ENCODE measurements at places on chromosomes 6 and 20. TPM values are rescaled to one million over a fixed set of nuclear protein-coding genes. Genes with fewer than 3 reads are reported as not detected.

GRCh38 chr20:48025661-48026060 is 240.4 kb upstream of the SULF2 start:
- DNase-seq, result no peak

DNA sequence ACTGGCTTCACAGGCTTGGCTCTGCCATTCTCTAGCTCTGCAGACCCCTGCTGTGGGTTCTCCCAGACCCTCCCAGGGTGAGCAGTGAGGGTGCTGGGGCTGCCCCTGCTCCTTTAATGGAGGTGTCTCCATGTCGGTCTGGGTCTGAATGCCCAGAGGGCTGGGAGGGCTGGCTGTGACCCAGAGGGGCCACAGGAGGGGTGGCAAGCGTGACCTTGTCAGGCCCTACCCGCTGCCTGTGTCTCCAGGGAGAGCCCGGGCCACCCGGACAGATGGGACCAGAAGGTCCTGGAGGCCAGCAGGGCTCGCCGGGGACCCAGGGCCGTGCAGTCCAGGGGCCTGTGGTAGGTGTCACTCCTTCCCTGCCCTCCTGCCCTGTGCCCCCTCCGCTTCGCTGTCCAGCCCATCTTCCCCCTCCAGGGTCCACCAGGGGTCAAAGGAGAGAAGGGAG is 32.1 kb downstream of the COL20A1 start:
- DNase-seq, result peak; percentile 68

DNA sequence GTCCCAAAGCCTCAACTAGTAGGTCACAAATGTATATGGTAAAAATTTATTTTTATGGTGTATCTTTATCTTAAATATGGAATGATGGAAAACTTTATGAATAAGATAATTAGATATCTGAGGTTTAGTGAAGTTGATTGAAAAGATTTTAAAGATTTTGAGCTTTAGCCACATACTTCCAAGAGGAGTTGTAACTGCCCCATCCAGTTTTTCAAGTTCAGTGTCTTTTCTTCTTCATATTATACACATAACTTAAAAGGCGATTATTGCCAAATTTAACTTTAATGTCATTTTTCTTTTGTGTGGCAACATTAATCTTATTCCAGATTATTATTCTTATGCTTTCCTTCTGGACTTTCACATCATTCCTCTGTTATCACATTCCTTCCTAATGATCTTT is 266.4 kb downstream of the TINAG start:
- DNase-seq, result no peak

DNA sequence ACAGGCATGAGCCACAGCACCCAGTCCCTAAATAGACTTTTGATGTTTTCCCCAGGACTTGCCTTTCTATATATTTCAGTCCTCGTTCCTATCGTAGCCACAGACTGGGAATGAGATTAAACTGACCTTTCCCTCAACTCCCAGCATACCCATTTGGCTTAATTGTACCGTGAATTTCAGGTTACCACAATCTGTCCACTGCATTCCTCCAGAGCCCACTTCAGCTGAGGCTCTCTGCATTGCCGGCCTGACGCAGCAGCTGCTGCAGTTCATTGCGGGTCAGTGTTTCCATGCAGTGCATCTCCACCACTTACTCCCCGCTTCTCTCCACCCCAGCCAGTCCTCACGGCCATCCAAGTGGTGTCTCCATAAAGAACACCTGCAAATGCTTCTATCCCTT is 103.1 kb upstream of the RIN2 start:
- DNase-seq, result no peak

SH3BGRL2 gene
- total RNA-seq, result 61.2 TPM

- no peak for DNase-seq
Observed at GRCh38 chr6:106114492-106114891, 28.4 kb downstream of the PRDM1 start.

TFAP2C gene
- 63.9 TPM for total RNA-seq

DNA sequence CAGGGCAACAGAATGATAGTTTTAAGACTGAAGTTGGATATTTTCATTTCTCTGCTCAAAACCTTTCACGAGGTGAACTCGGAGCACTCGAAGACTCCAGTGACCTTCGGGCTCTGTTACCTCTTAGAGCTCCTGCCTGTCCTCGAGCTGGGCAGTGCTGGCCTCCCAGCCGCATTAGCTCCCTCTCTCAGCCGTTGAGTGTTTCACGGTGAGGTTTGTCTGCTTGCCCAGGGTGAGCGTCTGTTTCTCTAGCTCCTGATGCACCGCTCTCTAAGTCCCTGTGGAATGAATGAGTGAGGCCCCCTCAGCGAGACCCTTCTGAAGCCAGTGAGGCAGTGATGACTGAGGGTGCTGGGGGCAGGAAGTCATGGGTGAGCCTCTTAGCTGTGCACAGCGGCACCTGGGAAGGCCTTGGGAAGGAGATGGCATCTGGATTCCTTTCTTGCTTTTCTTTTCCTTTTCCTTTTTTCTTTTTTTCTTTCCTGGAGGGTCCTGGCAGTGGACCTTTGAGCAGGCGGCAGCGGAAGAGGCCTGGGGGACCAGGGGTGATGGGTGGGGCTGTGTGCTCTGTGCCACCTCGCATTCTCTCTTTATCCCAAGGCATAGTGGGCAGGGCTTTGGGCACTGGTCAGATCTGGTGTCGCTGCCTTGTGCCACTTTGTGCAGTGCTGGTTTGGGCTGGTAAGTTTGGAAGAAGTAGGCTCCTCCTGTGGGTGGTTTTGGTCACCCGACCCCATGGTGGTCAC is 2.2 kb downstream of the PSMG4 start:
- DNase-seq, result no peak

GRCh38 chr6:128710315-128710714 is 172.6 kb upstream of the LAMA2 start:
- DNase-seq, result no peak

DNA sequence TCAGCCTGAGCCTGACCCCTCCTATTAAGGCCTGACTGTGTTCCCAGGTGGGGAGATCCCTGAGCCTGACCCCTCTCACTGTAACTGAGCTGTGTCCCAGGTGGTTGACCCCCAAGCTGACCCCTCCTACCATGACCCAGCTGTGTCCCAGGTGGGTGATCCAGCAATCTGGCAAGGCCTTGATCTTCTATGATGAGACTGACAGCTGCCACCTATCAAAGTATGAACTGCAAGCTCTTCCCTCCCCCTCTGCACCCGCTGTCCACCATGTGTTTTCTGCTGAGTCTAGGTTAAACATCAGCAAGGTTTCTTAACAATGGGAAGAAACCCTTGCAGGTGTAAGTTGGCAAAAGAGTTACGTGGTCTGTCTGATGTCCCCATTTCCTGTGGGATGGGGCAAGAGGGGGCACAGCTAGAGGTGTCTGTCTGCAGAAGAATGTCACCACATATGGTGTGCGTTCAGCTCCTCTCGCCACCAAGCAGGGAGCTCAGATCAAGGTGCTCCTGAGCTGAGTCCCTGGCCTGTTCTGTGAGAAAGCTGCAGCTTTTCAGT is 5.9 kb downstream of the PXDC1 start:
- no peak for DNase-seq

DNA sequence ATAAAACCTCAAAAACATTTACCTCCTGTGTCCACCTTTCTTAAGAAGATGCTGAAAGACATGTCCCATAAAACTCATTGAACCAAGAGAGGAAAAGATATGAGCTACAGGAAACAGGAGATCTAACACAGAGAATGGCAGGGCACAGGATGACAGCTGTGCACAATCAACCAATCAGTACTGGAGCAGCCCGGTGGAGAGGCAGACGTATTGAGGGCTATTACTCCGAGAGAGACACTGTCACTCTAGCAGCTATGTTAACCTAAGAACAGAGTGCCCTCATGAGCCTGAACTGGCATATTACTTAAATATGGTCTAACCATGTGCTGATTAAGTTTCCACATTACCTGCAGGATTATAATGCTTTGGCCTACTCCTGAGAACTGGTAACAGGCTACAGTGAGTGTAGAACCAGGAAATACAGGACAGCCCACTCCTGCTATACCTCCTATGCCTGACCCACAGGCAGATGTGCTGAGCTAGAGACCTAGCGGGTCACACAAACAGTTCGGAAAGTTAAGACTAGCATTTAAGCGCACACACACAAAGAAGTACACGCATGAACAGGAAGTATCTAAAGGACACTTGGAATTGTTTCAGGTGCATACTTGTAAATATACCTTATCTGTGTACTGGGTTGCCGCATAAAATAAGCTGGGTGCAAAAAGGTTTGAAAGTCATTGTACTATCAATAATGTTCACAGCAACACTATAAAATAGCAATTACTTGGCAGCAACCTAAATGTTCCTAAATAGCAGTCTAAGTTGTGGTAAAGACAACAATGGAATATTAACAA is 199.3 kb upstream of the SHLD1 start:
- DNase-seq, result no peak

DNA sequence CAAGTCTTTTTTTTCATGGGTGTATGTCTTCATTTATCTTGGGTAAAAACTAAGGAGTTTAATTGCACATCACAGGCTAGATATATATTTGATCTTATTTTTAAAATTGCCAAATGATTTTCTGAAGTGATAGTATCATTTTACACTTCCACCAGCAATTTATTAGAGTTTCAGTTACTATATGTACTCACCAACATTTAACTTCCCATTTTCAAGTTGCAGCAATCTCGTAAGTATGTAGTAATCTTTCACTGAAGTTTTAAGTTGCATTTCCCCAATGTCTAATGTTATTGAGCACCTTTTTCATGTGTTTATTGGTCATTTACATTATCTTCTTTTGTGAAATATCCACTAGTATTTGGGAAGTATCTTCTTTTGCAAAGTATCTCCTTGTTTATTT is 277.4 kb upstream of the CNR1 start:
- DNase-seq, result no peak

GRCh38 chr20:25623225-25623735 is 534 bp downstream of the NANP start:
- DNase-seq, result peak; percentile 88

DNA sequence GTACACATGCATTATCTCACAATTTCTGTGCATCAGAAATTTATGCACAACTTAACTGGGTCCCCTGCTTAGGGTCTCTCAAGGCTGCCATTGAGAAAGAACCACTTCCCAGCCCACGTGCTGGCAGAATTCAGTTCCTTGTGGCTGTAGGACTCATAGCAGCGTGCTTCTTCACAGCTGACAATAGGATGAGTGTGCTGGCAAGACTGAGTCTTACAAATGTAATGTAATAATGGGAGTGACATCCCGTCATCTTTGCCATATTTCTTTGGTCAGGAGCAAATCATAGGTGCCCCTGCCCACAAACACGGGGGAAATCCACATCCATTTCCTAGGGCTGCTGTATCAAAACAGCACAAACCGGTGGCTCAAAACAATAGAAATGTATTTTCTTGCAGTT is 77.4 kb downstream of the FIG4 start:
- no peak for DNase-seq

DNA sequence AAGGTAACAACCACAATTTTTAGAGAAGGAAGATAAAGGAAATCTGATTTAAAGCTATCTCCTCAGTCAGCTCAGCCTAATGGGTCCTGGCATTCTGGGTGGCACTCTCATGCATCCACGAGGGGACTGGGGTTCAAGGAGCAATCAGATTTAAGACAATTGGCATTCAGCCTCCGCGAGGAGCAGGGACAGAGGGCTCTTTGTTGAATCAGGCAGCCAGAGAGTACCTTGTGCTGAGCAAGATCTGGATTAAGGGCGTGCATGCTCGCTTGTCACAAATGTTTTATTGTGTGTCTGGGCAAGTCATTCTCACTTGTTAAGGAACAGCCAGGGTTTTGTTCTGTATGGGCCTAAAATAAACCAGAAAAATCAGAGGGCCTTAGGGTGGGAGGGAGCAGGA is 475.3 kb upstream of the NRSN1 start:
- DNase-seq, result no peak

LPIN3 gene
- 54.5 TPM for total RNA-seq

- no peak for DNase-seq
Observed at GRCh38 chr6:146408583-146408982, 135.1 kb upstream of the RAB32 start.

GRCh38 chr6:118574051-118574865 is 26.2 kb downstream of the PLN start:
- DNase-seq, result no peak

DNA sequence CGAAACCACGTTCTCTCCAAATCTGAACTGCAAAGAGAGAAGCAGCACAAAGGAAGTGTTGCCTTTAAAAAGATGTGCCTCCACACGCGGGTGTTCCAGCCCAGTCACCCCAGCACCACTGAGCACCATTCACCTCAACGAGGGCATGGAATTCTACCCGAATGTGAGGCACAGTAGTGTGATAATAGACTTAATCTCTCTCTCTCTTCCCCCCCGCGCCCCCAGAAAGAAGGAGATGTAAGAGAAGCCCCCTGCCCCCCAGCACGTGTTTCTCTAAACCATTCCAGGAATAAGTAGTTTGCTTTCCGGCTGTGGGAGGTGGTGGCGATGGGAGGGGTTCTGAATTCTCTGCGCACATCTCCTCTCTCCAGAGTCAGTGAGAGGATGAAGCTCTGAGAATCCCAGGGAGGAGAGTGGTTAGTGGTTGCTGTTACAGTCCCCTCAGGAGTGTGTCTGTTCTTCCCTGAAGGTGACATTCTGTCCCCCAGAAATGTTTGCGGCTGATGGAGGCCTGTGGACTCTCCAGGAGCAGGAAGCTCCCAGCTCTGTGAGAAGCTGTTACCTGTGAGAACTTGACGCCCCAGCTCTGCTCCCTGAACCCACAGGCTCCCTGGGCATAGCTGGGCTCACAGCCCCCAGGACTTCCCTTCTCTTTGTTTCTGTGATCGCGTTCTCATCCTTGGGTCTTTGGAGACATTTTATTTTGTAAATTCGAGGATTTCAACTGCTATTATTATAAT is 23.5 kb upstream of the IRF4 start:
- no peak for DNase-seq

TMEM244 gene
- total RNA-seq, result not detected

CST4 gene
- not detected for total RNA-seq

Measured in lower leg skin (tissue), 4 donors.